ENCODE measurements at places on chromosomes 2 and 18.
A peak's percentile ranks its signal among the peaks of the same experiment; 100 is the strongest.

- no peak for DNase-seq
Measured at GRCh38 chr2:118922254-118922653, 19.7 kb upstream of the MARCO start.

DNA sequence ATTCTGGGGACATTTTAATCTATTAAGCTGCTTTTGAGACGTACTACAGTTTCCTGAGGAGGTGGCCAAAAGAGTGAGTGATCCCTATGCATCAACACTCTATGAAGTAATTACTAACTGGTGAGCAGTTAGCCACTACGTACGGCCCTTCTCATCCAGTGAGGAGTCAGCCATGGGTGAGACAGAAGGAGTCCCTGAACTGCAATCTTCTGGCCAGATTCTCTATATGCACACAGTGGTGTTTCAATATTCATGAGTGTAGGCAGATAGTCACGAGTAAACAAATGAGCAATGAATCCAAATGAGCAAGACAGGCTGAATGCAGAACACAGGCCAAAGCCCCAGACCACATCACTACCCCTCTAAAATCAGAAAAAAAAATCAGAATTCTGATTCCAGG is 29.8 kb upstream of the TMEM214 start:
- no peak for DNase-seq

DNA sequence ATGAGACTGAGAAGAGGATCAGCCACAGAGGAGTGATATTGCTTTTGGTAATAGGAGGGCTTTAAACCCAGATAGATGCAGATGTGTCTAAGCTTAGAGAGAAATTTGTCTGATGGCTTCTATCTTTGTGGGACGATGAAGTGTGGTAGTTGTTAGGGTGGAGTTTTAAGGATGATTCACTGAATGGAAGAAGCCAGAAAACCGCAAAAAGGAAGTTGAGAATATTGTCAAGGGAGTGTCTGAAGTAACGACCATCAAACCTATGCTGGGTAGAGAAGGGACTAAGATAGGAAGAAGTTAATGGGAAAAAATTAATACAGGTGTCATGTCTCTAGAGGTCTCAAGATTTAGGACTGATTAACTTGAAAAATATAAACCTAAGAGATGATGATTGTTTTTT is 195.6 kb upstream of the MC4R start:
- DNase-seq = peak; percentile 2

- no peak for DNase-seq
Measured at GRCh38 chr2:144424559-144425240, 95.2 kb downstream of the ZEB2 start.

DNA sequence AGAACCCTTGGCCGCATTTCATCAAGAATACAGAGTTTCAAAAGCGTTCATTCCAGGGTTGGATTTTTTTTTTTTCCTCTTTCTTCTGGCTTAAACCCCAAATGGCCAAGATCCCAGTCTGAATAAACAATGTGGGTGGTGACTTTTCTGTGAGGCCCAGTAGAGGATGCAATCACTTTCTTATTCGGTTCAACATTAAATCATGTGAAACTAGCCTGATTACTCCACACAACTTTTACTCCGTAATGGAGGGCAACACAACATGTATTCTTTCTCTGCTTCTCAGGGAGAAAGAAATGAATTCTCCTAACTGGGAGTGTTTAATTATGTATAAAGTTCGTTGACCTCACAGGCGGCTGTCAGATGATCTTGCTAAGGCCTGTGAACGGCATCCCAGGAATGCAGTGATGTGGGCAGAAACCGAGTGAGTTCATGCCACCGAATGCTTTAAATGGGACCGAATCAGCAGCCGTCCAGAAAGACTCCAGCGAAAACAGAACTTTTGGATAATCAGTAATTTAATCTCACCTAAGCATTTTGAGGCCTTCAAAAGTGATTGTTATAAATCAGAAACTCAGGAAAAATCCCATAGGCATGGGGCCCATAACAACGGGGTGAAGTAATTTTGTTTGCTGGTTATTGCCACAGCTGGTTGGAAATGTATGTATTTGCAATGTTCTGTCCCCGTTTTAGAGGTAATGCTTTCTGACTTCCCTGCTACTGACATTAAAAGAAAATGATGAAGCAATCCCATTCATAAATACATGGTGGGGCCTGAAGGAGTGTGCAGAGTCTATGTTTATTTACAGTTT is 81.5 kb downstream of the BCL2 start:
- DNase-seq = peak; percentile 87

GRCh38 chr2:207385903-207386302 is 143.9 kb upstream of the CREB1 start:
- peak; percentile 38 for DNase-seq

DNA sequence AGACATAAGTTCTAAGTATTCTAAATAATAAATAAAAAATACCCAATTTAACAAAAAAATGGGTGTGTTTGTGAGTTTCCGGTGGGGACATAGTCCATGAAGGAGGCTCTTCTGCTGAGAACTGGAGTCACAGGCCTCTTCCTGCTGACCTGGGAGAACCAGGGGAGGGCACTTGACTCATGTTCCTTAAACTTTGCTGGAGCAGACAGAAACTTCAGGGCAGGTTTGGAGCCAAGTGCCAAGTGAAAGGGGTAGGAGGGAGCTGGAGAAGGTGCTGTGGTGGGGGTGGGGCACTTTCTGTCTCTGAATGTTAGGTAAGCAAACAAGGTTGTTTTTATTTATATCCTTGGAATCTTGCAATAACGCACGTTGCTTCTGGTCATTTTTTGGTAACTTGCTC is 78.8 kb upstream of the TTN start:
- DNase-seq = no peak

DNA sequence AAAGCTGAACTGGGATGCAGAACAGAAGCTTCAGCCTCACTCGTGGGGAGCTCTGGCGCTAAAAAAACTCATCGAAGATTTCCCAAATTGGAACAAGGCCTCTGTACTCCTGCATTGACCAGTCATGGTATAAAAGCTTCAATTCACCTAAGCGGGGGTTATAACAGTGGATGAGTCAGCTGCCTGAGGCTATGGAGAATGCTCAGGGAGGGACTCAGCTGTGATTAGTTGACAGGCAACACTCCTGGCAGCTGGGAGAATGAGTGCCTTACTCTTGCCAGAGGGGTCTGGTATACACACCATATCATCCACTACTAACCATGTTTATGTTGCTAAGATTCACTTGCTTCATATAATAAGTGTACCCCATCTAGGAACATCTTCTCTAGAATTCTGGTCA is 350.6 kb upstream of the VRK2 start:
- DNase-seq = no peak

- peak; percentile 35 for DNase-seq
Measured at GRCh38 chr2:23940718-23941620, 706 bp downstream of the UBXN2A start.

DNA sequence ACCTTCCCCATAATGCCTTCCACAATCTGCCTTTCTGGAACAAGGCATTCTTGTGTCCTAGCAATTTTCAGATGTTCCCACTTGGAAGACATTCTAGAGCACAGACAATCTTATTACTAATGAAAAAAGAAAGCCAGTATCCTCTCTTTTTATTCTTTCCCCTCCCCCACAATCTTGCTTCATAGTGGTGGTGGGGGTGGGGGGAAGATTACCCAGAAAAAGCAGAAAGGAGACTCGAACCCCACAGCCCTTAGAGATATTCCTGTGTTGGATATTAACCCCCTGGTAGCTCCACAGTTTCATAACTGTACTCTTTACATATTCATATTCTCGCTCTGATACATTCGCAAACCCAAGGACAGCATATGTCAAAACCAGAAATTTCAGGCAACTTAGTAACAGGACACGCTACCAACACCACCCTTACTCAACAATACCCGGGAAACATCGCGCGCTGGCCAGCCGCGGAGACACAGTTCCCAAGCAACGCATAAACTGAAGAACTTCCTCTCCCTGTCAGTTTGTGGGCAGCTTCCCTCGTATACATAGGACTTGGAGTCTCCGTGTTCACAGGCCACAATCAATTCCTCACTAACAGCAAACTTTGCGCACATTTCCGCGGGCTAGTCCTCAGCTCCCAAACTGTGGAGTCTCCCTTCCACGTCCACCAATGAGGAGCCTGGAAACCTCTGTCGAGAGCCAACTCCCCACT is 793 bp downstream of the NR4A2 start:
- peak; percentile 75 for DNase-seq

DNA sequence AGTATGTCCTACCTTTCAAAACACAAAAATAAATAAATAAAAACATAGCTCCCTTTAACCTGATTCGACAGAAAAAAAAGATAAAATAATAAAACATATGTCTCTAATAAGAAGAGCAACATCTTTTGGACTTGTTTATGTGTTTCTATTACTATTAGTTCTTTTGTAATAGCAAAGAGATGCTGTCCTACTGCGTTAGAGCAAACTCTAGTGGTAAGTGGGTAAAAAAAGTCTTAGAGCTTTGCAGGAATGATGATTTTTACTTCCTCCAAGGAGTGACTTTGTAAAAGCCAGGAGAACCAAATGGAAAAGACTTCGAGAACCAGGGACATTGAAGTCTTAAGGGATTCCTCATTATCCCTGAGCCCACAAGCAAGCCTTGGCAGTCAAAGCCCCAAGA is 450.1 kb downstream of the METTL4 start:
- DNase-seq = no peak

DNA sequence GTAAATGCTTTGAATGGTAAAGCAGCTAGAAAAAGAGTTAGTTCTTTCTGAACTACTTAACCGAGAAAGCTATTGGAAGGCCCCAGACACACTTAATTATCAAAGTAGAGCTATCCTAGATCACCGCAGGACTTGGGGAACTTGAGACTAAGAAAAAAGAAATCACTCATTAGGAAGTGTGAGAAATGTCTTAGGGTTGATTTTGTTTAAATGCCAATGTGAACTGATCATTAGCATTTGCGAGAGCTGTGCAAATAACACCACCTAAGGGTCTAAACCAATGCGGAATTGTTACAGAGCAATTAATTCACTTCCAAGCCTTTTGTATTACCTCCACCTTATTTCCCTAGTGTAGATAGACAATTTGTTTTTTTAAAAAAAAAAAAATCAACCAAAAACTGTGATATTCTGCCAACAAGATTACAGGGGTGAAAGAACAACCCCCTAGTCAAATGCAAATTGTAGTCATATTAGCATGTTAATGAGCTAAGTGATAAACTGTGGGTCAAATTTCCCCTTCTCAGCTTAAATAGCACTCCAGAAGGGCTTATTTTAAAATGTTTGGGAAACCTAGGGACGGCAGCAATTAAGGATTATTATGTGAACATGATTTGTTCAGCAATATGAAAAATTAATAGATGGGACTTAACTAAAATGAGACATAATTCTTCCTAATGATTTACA is 246.2 kb upstream of the STON1 start:
- DNase-seq = no peak

- DNase-seq = no peak
Measured at GRCh38 chr2:36376992-36377738, 21.6 kb downstream of the CRIM1 start.

GRCh38 chr2:100008956-100009355 is 133.4 kb downstream of the AFF3 start:
- DNase-seq = peak; percentile 68

- peak; percentile 65 for DNase-seq
Measured at GRCh38 chr18:77346208-77346810, 96.7 kb downstream of the GALR1 start.

- DNase-seq = no peak
Measured at GRCh38 chr2:68371581-68371980, 6.5 kb downstream of the PLEK start.

DNA sequence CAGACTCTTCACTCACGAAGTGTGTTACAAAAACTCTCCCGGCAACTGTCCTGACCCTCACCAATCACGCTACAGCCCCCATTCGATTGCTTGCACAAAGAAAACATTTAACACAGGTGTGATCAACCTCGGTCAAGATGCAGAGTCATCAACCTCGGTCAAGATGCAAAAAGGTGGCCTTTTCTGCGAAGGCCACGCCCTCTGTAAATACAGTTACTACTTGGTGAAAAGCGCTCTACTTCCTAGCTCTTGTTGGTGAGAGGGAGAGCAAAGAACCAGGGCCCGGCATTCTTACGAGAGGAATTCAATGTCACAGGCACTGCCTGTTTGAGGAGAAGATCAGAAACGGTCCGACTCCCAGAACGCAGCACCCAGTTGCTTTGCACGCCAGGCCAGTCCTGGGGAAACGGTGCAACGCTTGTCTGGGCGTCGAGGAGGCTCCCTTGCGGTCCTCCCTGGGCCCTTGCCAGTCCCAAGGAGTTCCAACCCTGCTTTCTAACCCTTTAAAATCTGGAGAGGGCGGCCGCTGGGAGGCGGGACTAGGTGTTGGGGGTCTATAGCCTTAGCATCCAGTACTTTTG is 1.9 kb downstream of the PIEZO2 start:
- DNase-seq = no peak

DNA sequence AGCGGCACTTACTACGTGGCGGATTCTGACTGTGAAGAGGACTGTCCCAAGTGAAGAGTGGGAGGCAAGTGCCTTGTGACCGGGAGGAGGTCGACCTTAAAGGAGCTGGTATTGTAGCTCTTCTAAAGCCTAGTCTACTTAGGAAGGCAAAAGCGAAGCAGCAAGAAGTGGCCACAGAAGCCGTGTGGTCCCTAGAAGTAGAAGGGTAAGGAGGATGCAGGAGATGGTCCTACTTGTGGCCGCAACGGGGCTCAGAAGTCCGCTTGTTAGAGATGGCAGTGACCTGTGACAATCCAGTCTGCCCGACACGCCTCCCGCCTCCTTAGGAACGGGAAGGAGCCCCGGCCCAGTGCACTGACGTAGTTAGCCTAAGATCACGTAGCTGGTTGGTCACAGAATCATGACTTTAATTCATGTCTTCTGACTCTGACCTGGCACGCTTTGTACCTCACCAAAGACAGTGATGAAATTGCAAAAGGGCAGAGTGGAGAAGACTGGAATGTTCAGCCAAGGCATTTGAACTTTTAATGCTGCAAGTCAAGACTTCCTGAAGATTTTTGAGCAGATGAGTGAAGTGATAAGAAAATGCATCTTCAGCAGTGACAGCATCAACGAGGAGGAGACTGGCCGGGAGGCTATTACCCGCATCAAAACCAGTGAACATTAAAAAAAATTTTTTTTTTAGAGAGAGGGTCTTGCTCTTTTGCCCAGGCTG is 749 bp upstream of the EIF2AK3 start:
- peak; percentile 86 for DNase-seq

GRCh38 chr2:129396980-129397599 is 582.4 kb upstream of the RAB6C start:
- peak; percentile 8 for DNase-seq

GRCh38 chr2:171310889-171311288 is 122.9 kb downstream of the METTL8 start:
- DNase-seq = no peak

GRCh38 chr2:231923951-231924888 is 2.0 kb downstream of the NPPC start:
- DNase-seq = no peak

GRCh38 chr18:62814132-62814759 is 98.9 kb downstream of the PHLPP1 start:
- DNase-seq = no peak

Measured in AG08395 (cell line).